HL-60 (cell line): ENCODE measurements at places on chromosomes 5 and 9.

DNA sequence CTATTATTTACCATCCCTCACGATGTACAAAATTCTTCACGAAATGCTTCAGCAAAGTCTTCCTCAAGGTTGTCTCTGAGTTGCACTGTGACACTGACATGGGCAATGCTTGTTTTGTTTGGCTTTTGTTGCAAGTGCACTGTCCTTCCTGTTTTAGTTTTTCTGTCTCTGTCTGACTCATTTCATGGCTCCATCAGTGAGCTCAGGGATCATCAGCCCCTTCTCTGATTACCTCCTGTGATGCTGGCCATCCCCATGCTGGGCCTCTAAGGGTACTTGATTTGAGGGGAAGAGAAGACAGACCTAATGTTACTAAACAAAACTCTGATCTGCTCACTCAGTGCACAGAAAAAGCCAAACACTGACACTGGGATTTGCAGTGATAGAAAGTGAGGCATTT, 37.6 kb upstream of the STX17 start:
- DNase-seq = no peak

GRCh38 chr5:173201636-173202265, 33.3 kb downstream of the NKX2-5 start:
- no peak for DNase-seq

DNA sequence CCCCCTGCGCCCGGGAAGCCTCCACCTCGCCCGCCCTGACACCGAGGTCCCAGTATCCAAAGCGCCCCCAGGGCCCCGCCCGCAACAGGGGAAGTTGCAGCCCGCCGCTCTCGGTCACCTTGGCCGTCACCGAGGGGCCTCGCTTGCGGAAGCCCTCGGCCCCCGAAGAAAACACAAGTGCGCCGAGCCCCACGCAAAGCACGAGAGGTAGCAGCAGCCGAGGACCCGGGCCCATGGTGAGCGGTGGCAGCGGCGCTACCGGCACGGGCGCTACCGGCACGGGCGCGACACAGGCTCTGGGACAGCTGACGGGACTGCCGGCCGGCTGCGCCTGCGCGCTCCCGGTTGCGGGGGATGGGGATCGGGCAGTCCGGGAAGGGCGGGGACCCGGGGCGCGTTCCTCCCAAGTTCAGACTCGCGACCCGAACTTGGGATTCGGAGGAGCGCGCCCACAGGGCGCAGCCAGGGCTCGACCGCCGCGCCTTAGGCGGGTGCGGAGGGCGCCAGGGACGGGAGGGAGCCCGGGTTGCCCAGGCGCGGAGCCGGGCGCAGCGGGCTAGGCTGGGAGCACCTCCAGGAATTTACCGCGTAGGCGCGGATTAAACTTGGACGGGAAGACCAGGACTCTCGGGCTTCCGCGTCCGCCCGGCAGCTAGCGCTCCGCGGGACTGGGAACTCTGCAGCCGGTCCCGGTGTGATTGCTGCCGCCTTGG, at the start of gene PPIC:
TSS of gene PPIC (minus strand) at position 335 of the 713 bp plus-strand sequence. CDS start at position 235, 100 bp downstream.
- no peak for DNase-seq

DNA sequence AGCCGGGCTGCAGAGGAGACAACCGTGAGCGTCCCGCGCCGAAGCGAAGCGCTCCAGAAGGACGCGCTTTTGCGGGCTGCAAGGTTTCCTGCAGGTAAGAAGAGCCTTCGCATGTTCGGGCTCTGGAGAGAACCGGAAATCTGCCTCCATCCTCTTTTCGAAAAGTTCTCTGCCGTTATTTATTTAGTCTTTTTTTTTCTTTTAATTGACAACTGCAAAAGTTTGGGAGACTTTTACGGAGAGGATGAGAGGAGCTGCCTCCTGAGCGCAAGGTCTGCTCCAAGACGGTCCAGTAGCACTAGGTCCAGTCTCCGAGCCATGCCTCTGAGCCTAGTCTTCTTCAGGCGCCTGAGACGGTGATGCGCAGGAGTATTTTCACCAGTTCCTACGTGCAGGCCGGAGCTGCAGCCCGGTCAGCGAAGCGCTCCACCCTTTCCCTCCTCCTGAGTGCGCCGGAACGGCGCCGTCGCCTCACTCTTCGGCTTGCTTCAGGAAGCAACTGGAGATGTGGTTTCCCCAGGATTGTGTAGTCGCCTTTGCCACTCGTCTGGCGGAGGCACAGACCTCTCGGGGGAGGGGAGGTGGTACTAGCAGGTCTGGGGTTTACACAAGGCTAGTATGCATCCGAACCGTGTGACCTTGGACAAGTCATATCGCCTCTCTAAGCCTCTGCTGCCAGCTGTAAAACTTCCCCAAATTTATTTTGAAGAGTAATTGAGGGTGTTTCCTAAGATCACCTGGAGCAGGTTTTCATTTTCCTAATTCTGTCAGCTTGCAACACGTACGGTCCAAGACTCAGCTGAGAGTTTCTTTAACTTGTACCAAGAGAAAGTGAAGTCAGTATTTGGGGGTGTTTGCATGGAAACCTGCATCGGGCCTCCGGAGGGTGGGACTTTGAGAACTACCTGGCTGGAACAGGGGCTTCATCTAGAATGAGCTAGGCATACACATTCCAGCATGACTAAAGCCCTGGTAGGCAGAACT, 4.5 kb downstream of the POU4F3 start:
- DNase-seq = no peak

GRCh38 chr5:67216564-67216963, 20.0 kb upstream of the CD180 start:
- no peak for DNase-seq

DNA sequence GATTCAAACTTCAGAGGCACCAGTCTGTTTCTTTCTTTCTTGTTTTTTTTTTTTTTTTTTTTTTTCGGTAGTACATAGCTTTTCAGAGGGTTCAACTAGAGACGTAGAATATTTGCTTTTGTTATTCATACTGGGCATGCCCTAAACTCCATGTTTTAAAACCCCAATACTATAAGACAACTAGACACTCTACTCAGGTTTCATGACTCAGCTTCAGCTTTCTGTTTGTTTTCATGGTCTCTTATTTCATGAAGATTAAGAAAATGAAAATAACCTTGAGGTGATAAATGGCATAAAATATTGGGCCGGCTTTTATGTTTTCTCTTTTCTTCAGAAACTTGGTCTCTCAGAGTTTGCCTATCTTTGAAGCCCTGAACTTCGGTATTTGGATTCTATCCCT, 2126.3 kb upstream of the ACO1 start:
- no peak for DNase-seq

GRCh38 chr9:121958530-121958929, 134.6 kb downstream of the TTLL11 start:
- peak; percentile 7 for DNase-seq

DNA sequence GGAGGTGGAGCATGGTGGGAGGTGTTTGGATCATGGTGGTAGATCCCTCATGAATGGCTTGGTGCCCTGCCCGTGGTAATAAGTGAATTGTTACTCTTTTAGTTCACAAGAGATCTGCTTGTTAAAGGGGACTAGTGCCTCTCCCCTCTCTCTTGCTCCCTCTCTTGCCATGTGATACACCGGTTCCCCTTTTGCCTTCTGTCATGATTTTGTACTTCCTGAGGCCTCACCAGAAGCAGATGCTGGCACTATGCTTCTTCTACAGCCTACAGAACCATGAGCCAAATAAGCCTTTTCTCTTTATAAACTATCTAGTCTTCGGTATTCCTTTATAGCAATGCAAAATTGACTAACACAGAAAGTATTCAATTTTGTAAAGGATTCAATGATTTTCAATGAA, 817.1 kb downstream of the TLR4 start:
- DNase-seq = no peak

- DNase-seq = no peak
Observed at GRCh38 chr5:136087961-136088871, 44.4 kb upstream of the SMAD5 start.
